ENCODE measurements at places on chromosomes 3 and 15. TPM values are rescaled to one million over a fixed set of nuclear protein-coding genes. Genes with fewer than 3 reads are reported as not detected.

- DNase-seq, result no peak
- no peak overlapping the region for H3K27ac ChIP-seq
- H3K27me3 ChIP-seq, result peaks cover 13% of the 10 kb centered on the region
- H3K4me1 ChIP-seq, result no peaks in the 10 kb centered on the region
Observed at GRCh38 chr3:190695225-190695624, 167.3 kb downstream of the GMNC start.

Gene SYNPR
- not detected for total RNA-seq

GRCh38 chr3:187974871-187975271, 179.1 kb upstream of the LPP start:
- peak overlapping the region; percentile 90 for H3K27ac ChIP-seq
- H3K4me3 ChIP-seq, result peak overlapping the region; percentile 57
- H3K4me1 ChIP-seq, result peaks cover 57% of the 10 kb centered on the region
- H3K36me3 ChIP-seq, result peaks cover 7% of the 10 kb centered on the region

DNA sequence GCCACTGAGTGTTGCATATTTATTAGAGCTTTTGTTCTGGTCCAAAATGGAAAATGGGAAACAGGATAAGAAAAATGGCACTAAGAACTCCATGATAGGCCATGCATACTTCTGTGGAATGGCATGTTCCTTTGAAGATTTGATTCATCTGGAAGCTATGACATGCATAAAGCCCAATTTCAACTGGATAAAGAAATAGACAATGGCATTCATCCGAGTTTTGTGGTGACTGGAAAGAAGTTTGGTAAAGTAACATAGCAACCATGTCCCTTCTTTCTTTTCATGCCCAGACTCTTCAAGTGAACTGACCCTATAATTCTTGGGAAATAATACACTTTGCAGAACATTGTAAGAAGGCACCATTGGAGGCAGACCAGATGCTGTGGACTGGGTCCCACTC, 368.4 kb upstream of the IL12A start:
- no peak overlapping the region for H3K4me3 ChIP-seq
- no peak overlapping the region for H3K27ac ChIP-seq
- no peaks in the 10 kb centered on the region for H3K27me3 ChIP-seq

GRCh38 chr15:32855942-32856341, 138.1 kb downstream of the GREM1 start:
- H3K27ac ChIP-seq, result no peak overlapping the region
- no peaks in the 10 kb centered on the region for H3K36me3 ChIP-seq
- H3K4me1 ChIP-seq, result no peaks in the 10 kb centered on the region
- DNase-seq, result no peak
- H3K27me3 ChIP-seq, result peaks cover 1% of the 10 kb centered on the region
- H3K4me3 ChIP-seq, result no peak overlapping the region

DNA sequence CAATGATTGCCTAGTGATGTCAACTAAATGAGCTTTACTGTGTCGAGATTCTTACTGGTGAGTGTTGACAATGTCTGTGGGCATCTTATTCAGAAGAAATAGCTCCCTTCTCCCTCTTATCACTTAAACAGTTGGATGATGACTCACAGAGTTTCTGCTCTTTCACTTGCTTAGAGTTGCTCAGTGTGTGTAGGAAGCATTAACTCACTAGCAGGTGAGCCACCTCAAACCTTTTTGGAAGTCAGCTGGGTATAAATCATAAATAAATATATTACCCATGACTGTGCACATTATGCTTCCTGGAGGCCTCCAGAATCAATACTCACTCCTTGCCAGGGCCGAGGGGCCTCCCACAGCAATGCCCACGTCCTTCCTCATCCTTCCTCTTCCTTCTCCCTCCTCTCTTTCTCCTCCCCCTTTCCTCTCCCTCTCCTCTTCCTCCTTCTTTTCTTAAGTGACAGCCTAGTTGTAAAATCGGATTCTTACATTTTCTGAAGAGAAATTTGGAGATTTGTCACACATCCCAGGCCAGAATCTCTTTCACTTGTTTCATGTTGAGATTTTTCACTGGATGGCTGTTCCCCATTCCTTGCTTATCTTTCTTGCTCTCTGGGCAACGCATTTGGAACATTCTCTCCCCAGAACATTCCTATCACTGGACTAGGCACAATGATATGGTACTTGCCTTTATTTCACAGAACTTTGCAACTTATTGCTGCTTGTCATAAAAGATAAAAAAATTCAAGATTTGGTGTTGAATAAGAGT, 17.5 kb downstream of the SHC4 start:
- DNase-seq, result no peak
- H3K4me3 ChIP-seq, result no peak overlapping the region

- peaks cover 5% of the 10 kb centered on the region for H3K27me3 ChIP-seq
- peaks cover 5% of the 10 kb centered on the region for H3K4me1 ChIP-seq
- no peak overlapping the region for H3K4me3 ChIP-seq
- H3K27ac ChIP-seq, result no peak overlapping the region
Observed at GRCh38 chr15:38217191-38217595, 35.4 kb upstream of the SPRED1 start.

DNA sequence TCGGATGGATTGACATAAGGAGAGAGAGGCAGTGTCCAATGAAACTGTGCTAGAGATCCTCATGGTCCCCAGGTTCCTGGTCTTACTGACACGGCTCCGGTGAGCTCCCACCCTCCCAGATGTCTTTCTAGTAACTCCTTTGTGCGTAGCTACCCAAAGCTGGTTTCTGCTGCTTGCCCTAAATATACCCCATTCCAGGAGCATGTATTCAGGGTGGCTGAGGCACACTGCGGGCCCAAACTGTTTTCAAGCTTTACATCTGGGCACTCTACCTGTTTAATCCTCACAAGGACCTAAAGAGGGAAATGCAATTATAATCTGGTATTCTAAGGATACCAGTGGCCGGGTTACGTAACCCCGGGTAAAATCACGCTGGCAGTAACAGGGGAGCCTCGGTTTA, 161.2 kb upstream of the NSMCE3 start:
- no peak for DNase-seq
- H3K4me3 ChIP-seq, result no peak overlapping the region
- H3K4me1 ChIP-seq, result no peaks in the 10 kb centered on the region
- peaks cover 9% of the 10 kb centered on the region for H3K27me3 ChIP-seq
- H3K27ac ChIP-seq, result no peak overlapping the region
- no peaks in the 10 kb centered on the region for H3K36me3 ChIP-seq

DNA sequence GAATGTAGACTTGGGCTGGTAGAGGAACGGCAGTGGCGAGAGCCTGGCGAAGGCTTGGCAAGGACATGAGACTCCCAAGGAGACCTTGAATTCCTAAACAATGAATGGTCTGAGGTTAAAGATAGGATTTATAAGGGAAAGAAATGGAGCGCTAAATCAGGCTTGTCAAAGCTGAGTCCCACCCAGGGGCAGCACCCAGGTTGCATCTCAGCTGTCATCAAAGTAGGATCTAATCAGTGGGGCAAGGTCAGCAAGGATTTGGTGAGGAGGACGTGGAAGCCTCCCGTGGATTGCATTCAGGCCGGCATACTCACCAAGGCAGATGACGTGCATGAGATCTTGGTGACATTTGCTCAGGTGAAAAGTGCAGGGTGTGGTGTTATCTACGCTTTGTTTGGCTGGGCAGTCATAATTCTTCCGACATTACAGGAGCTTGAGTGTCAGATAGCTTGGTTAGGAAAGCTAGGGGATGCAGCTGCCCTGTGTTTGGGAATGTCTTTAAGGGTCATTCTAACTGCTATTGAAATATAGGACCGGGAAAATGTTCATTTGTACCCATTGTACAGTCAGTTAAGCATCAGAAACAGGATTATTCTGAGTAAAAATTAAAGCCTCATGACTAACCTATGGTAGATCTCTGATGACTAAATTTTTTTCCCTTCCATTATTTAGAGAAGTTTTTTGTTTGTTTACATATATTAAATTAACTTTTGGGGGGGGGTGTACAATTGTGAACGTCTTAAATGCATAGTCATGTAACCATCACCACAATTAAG, 99.4 kb upstream of the TSC22D2 start:
- no peaks in the 10 kb centered on the region for H3K36me3 ChIP-seq
- no peak for DNase-seq
- H3K27me3 ChIP-seq, result peaks cover 17% of the 10 kb centered on the region
- no peak overlapping the region for H3K27ac ChIP-seq

Gene ZNF621
- total RNA-seq, result 18.7 TPM

- DNase-seq, result no peak
- H3K36me3 ChIP-seq, result no peaks in the 10 kb centered on the region
- H3K27ac ChIP-seq, result no peak overlapping the region
- no peak overlapping the region for H3K4me3 ChIP-seq
- no peaks in the 10 kb centered on the region for H3K27me3 ChIP-seq
Observed at GRCh38 chr15:77830051-77830468, 197.3 kb upstream of the LINGO1 start.

Gene TEX264
- total RNA-seq, result 37.4 TPM

Gene GOLGA6A
- total RNA-seq, result not detected

- H3K36me3 ChIP-seq, result peaks cover 21% of the 10 kb centered on the region
- H3K4me1 ChIP-seq, result peaks cover 33% of the 10 kb centered on the region
- peak; percentile 72 for DNase-seq
- H3K27me3 ChIP-seq, result no peaks in the 10 kb centered on the region
- peak within 1 kb of the TSS; percentile 92 for H3K4me3 ChIP-seq
Observed at GRCh38 chr15:25863111-25863967, at the start of gene ATP10A. TSS of gene ATP10A (minus strand) at chr15:25863327. CDS start at chr15:25863096, 231 bp downstream.

Gene SEC11A
- total RNA-seq, result 111 TPM

DNA sequence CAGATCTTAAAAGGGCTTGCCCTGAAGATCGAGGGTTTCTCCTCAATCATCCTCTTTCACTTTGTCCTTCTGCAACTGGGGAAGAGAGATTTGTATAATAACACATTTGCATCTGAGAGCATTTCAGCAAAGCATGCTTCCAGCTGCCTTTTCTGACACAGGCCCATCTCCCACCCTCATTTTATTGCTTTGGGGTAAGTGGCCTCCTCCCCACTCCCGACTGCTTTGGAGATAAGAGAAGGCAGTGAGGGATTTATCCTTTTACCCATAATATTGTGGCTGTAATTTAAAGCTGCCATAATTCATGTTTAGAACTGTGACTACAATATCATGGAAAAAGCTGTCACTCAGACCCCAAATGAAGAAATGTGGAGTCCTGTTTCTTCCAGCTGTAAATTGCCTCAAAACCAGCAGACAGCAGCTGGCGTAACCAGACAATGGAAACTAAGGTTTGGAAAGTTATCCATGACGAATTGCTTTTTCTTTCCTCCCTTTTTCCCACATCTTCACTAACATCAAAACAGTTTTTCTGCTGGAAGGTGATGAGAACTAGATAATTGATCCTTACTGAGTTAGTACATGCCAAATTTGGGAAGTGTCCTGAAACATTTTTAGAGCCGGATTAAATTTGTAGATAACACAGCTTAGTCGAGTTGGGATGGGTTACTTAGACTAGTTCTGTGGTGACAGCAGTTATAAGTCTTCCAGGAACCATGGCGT, 104.2 kb upstream of the PFN2 start:
- no peak overlapping the region for H3K4me3 ChIP-seq
- peaks cover 9% of the 10 kb centered on the region for H3K4me1 ChIP-seq
- H3K36me3 ChIP-seq, result no peaks in the 10 kb centered on the region
- H3K27ac ChIP-seq, result no peak overlapping the region
- peaks cover 18% of the 10 kb centered on the region for H3K27me3 ChIP-seq
- DNase-seq, result no peak

- H3K4me3 ChIP-seq, result peak overlapping the region; percentile 92
- H3K27ac ChIP-seq, result peak overlapping the region; percentile 37
- H3K27me3 ChIP-seq, result no peaks in the 10 kb centered on the region
- H3K36me3 ChIP-seq, result peaks cover 26% of the 10 kb centered on the region
- no peak for DNase-seq
- H3K4me1 ChIP-seq, result peaks cover 28% of the 10 kb centered on the region
Observed at GRCh38 chr3:179603321-179603720, 1.1 kb downstream of the MRPL47 start.

DNA sequence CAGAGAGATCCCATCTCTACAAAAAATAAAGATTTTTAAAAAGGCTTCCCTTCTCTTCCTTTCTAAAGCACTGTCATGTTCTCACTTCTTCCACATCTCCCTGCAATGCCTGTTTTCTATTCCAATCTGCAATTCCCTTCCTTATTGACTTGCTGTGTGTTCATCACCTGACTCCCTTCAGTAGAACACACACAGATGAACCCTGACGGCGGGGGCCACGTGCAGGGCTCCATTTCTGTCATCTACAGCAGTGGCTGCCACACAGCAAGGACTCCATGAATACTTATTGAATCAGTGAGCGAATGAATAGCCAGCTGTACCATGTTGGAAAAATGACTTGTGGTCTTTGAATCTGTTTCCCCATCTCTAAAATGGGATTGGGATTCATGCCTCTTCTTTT, 26.1 kb downstream of the BHLHE40 start:
- H3K27ac ChIP-seq, result peak overlapping the region; percentile 39
- no peaks in the 10 kb centered on the region for H3K27me3 ChIP-seq
- peaks cover 43% of the 10 kb centered on the region for H3K4me1 ChIP-seq
- no peaks in the 10 kb centered on the region for H3K36me3 ChIP-seq
- H3K4me3 ChIP-seq, result no peak overlapping the region
- DNase-seq, result no peak

DNA sequence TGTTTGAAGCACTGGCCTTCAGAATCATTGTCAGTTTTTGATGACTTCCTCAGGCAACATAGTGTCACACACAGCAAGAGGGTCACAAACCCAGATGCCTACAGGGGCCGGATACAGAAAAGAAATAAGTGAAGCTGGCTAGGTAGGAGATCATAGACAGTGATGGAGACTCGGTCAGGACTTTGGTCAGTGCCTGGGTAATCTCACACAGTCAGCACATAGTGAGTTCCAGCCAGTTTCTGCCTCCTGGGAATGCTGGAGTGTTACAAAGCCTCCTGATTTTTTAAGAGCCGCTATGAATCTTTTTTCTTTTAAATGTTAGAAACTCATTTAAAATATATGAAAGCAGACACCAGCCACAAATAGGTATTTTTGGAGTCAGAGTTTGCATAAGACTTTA, 399.1 kb downstream of the IL5RA start:
- no peak overlapping the region for H3K27ac ChIP-seq
- H3K36me3 ChIP-seq, result no peaks in the 10 kb centered on the region
- no peaks in the 10 kb centered on the region for H3K4me1 ChIP-seq
- H3K4me3 ChIP-seq, result no peak overlapping the region
- no peak for DNase-seq
- no peaks in the 10 kb centered on the region for H3K27me3 ChIP-seq

Gene STAB1
- 0.14 TPM for total RNA-seq

DNA sequence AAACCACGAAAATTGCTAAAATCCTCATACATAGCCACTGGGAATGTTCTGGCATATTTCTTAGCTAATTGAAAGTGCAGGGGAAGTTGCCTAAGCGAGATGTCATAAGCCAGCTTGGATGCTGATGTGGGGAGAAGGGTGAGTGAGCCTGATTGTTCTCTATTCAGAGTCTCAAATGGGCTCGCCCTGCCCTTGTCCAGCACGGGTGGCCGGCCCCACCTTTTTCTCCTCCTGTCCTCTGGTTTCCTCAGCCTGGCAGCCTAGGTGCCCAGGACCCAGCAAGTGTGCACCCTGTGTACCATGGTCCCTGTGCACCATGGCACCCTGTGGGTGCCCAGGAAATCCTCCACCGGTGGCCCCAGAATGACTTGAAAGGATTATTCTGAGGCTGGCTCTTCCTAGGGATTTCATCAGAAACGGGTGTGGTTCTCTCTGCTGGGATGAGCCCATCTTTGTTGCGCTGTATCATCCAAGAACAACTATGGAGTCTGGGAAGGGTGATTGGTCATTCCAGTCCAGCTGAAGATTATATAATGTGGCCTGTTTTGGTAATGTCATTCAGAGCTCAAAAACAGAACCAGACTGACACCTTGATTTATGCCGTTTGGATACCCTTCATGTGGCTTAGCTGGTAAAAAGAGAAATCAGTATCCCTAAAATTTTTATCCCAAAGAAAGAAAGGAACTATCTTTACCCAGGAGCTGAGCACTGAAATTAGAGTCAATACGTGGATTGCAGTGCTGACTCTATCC, 150.8 kb upstream of the BHLHE40 start:
- H3K27ac ChIP-seq, result peak overlapping the region; percentile 87
- no peak for DNase-seq
- H3K4me3 ChIP-seq, result no peak overlapping the region
- peaks cover 93% of the 10 kb centered on the region for H3K4me1 ChIP-seq
- no peaks in the 10 kb centered on the region for H3K27me3 ChIP-seq

Gene LMAN1L
- 0.25 TPM for total RNA-seq
